Immature natural killer cell (primary cell): ENCODE measurements at places on chromosomes 1 and 21.
A peak's percentile ranks its signal among the peaks of the same experiment; 100 is the strongest.

- DNase-seq, result peak; percentile 76
Observed at GRCh38 chr21:33383056-33383888, 19.9 kb upstream of the IFNGR2 start.

DNA sequence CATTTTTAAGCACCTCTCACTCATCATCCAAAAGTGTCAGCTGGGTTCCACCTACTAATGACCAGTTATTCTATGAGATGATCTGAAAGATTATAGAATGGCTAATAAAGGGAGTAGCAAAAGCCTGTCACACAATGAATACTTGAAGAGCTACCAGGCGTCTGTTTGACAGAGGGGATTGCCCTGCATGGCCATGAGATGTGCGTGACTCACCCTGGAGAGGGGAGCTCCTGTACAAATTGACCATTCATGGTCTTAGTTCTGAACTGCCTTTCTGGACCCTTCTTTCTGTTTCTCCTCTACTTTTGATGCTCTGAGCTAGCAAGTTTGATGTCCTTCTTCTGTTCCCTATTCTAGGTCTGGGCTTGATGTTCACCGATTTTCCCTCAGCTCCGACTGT, 85.2 kb upstream of the ABCD3 start:
- DNase-seq, result no peak

DNA sequence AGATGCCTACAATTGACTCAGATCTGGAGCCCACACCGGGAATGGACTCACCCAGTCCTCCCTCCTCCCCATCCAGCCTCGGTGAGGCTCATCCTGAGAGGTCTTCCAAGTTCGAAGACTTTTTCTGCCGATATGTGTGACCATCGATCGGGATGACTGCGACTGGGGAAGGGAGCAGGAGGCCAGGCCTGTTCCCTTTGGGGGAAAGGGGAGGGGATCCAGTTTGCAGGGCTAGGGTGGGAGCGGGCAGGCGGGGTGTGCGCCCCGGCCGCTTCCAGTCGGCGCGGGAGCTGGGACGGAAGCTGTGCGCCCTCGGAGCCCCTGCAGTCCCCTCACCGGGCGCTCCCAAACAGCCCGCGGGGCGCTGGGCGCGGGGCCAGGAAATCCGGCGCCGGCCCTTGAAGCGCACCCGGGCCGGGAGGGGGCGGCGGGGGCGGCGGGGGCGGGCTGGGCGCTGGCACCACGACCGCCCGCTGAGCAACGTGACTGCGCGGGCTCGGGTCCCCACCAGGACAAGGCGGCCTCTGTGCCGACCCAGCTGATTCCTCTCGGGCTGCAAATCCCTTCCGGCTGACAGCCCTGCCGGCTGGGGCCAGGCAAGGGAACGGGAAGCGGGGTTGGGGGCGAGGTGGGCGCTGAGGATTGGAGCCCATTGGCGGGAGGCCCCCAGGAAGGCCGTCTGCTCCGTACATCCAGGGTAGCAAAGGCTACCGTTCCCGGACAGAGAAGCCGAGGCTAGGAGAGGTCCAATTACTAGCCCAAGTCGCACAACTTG, 103.9 kb downstream of the EBNA1BP2 start:
- peak; percentile 28 for DNase-seq

GRCh38 chr1:80163686-80164085, 1157.2 kb upstream of the ADGRL4 start:
- no peak for DNase-seq

GRCh38 chr1:243950166-243950565, 100.1 kb upstream of the AKT3 start:
- DNase-seq, result no peak

DNA sequence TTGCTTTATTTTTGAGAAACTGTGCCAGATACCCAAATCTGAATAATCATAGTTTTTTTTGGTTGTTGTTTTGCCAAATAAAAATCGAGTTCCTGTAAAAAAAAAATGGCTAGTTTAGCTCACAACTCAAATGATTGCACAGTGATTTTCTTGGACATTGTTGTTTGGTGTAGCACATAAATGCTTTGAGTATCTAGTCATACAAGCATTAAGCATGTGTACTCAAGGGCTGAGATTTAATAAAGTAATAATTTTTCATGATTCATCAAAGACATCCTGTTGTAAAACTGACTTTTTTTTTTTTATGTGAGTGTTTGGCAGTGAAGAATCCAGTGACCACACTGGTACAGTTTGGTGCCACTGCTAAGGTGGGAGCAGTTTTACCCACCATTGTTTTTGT, 18.8 kb downstream of the ITSN1 start:
- DNase-seq, result no peak
